Activated naive CD8-positive, alpha-beta T cell treated with anti-CD3 and anti-CD28 coated beads for 36 hours (primary cell): ENCODE measurements at places on chromosomes 1 and 21. TPM values are rescaled to one million over a fixed set of nuclear protein-coding genes. Genes with fewer than 3 reads are reported as not detected.

TRIM17 gene
- 1.9 TPM for total RNA-seq

EPHA10 gene
- total RNA-seq, result not detected

FMO5 gene
- total RNA-seq, result 0.31 TPM

LCE2A gene
- total RNA-seq, result not detected

TFF2 gene
- total RNA-seq, result not detected

ZNF593OS gene
- not detected for total RNA-seq

XCL1 gene
- total RNA-seq, result 83.3 TPM

CYP2J2 gene
- 3.2 TPM for total RNA-seq
